ENCODE measurements at places on chromosomes 2 and 18.

- DNase-seq = no peak
Measured at GRCh38 chr18:48620071-48620470, 81.2 kb downstream of the CTIF start.

DNA sequence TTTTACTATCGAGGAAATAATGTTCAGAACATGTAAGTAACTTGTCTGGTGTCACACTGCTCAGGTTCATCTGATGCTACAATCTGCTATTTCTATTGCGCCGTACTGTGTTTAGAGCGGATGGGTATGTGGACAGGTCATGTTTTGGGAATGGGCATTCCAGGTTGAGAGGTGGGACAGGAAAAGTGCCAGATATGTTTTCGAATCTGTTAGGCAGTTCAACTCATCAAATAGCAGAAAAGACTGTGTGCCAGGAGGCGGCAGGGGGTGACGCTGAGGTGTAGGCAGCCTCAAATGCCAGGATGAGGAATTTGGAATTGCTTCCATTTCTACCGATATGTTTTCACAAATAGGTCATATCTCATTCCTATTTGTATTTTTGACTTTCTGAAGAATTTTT is 123.8 kb downstream of the HRH4 start:
- no peak for DNase-seq

- no peak for DNase-seq
Measured at GRCh38 chr2:39241588-39241987, 2.2 kb downstream of the CDKL4 start.

GRCh38 chr18:79986726-79987125 is 1.6 kb downstream of the TXNL4A start:
- peak; percentile 31 for DNase-seq

Measured in MG63 (cell line).